Stimulated activated naive B cell treated with anti-CD40 and anti-IgM and Interleukin-4, amounts not matched to agents 10 μg/mL and 1 μg/mL and 100 μg/mL, for 72 hours (primary cell): ENCODE measurements at places on chromosomes 4 and X.

DNA sequence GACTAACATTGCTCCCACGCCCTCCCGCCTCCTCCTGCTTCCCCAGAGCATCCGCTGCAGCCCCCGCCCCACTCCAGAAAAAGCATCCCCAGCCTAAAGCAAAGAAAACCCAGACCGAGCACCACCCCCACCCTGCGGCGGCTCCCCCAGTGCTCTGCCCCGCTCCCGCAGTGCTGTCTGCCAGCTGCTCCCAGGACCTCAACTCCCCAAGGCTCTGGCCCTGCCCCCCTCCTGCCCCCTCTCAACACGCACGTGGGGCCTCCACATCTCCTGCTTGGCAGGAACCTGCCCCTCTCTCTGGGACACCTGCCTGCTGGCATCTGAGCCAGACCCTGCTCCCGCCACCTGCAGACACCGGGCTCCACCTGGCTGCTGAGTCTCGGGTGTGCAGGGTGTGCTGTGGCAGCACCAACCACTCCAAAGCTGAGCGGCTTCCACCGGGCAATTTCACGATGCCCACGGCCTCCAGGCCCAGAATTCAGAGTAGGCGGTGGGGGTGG, 79.4 kb downstream of the FAM53A start:
- no peak for DNase-seq

DNA sequence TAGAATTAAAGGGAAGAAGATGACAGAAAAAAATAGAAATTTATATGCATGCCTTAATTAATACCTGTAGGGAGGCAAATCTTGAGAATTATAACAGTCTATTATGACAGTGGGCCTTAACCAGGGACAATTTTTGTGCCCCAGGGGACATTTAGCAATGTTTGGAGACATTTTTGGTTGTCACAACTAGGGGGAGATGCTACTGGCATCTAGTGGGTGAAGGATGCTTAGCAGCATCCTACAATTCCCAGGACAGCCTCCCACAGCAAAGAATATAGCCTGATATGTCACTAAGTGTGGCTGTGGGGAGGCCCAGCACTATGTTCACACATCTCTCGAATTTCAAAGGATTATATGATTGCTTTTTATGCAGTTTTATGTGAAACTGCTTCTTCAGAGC, 10.5 kb downstream of the GPR82 start:
- DNase-seq: peak; percentile 49

DNA sequence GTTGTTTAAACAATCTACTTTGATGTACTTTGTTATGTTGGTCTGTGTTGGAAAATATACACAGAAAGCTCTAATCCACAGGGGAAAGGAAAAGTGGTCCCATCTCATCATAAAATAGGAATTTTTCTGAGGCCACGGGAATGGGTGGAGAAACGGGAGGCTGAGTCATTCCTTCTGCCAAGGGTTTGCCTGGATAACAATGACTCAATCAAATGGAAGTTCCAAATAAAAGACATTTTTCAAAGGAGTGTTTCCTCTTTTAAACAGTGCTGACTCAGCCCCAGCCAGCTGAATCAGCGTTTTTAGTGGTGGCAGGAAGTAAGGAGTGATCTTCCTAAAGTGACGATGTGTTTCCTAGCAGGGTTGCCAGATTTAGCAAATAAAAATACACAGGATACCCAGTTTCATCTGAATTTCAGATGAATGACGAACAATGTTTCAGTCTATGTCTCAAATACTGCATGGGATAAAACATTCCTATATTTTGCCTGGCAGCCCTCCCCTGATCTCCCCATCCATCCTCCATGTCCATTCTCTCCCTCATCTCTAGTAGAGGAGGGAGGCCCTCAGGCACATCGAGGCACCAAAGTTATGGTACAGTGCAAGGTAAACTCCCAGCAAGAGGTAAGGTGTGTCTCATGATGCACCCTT, 345.4 kb upstream of the GATB start:
- DNase-seq: no peak

GRCh38 chr4:185134307-185134869, 8.7 kb upstream of the SLC25A4 start:
- no peak for DNase-seq

GRCh38 chr4:72489267-72489666, 79.8 kb downstream of the ADAMTS3 start:
- DNase-seq: no peak

DNA sequence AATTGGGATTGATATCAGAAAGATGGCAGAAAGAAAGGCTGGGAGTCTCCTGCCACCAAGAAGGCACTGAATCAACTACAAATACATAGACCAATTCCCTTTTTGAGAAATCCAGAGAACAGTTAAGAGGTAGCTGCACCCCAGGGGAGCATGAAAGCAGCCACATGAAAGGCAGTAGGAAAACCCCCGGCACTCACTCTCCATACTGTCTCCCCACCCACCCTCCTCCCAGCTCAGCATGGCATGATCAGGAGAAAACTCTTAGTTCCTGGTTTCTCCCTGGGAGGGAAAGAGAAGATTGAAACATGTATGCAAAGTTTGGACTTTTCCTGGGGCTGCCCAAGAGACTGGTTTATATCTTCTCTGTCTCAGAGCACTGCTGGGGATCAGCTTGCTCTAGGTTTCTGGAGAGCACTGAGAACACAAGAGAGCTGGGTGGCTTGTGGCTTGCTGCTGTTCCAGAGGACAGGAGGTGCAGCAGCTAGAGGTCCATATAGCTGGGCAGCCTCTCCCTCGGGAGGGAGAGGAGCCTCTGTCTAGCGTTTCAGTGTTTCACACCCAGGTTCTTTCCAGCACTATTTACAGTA, 305.7 kb downstream of the PDGFC start:
- no peak for DNase-seq

GRCh38 chr4:244471-244870, 60.8 kb downstream of the ZNF732 start:
- DNase-seq: peak; percentile 41

DNA sequence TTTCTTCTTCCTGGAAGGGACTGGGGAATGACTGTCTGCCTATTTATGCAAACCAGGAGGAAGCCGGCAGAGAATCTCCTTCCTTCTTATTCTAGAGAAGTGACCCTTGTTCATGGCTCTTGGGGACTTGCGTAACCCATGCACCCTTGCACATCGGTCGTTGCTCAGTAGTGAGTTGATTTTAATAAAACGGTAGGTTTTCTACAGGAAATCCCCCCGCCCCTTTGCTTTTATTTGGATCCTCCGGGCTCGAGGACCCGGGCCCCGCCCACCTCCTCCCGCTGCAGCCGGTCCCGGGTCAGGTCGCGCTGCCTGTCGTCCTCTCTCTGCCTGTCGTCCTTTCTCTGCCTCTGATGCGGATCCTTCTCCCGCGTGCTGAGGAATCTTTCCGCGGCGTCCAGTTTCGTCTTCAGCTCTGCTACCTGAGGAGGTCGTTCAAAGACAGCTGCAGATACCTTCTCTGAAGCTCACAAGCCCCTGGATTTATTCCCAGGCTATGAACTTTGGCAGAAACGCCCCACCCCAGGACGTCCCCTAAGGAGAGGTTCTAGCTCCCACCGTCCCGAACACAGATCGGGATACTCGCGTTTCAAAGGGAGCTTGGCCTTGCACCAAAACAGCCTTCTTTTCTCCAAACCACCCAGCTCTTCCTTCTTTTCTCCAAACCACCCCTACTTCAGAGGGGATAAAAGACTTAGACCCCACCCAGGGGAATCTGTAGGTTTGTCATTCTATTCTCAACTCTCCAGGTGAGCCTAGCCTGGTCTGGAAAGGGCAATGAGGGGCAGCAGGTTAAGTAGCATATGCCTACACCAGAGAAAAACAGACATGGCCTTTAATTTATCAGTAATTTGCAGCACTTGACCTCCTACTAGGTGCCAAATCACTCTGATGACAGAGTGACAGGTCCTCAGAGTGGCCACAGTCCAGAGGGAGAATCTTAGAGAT, 7.0 kb downstream of the TNIP3 start:
- DNase-seq: no peak

DNA sequence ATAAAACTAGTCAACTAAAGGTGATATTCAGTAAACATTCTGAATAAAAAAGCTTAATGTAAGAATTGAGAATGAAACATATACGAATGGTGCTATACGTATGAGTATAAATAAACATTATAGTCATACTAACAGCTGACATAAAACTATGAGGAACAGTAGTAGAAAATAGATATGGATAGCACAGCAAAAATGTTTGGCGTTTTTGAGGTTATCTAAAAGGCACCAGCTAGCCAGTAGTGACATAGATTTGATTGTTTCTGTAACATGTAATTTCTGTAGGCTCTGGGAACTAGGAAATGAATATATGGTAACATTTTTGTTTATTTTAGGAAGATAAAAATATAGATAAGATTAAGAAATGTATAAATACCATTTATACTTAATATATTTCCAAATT, 69.3 kb downstream of the SNX25 start:
- no peak for DNase-seq

- no peak for DNase-seq
These were observed 1559.6 kb upstream of the IGFBP7 start for GRCh38 chr4:58669783-58670182.

- no peak for DNase-seq
These were observed 11.7 kb upstream of the PTTG2 start for GRCh38 chr4:37948542-37948941.

DNA sequence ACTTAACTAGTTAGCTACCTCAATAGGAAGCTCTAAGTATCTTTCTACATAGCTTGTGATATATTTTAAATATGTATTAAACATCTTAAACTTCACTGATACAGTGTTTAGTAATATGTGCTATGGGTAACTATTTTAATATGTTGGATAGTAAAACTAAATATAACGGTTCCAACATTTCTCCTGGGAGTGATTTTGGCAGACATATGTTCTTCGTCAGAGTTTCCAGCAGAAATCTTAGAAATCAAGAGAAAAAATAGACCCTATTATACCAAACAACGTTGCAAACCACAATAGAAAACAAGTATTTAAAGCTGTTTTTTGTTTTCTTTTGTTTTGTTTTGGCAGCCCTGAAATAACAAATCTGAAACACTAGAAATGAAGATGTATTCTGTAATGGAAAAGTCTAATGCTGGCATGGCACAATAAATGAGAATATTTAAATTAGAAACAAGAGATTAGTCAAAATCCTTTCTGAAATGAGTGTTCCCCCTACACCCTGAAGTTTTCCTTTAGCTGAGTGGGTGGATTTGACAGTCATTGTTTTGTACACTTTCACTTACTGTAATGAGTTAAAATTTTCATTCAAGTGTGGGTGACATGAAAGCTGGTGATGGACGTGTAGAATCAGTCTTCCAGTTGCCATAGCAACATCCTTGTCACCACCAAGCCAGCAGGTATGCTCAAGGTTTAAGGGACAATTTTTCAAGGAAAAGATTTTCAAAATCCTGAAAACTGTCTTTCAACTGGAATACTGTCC, 233.5 kb downstream of the SCFD2 start:
- DNase-seq: no peak

GRCh38 chrX:39580043-39580442, 517.7 kb downstream of the BCOR start:
- DNase-seq: no peak

DNA sequence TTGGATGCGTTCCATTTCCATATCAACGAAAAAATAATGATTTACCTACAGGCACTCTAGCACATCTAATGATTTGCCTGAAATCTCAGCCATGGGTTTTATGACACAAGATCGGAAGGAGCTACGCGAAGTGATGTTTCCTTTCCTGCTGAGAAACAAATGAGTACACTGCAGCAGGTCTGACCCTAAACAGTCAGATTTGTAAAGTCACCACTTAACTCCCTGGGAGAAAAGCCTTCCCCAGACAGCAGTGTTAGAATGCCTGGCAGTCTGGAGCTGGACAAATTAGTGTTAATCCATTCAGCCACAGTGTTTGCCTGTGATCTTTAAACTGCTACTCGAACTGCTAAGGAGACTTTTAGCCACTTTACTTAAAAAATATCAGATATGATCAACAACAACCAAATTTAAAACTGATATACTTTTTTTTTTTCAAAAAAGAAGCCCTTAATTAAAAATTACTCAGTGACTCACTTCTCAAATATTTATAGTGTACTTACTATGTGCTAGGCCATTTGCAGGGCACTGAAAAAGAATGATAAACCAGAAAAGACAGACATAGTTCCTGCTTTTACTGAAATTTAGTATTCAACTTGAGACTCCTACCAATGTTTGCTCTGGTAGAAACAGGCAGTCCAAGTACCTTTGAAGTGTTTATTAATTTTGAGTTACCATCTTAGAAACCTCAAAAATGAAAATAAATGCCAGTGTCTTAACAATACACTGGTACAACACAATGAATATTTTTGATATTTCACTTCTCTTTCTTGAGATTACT, 104.5 kb downstream of the SHISA3 start:
- no peak for DNase-seq

- no peak for DNase-seq
These were observed 27.8 kb downstream of the FRYL start for GRCh38 chr4:48752246-48752645.

GRCh38 chrX:44082829-44083228, 109.6 kb upstream of the NDP start:
- no peak for DNase-seq

DNA sequence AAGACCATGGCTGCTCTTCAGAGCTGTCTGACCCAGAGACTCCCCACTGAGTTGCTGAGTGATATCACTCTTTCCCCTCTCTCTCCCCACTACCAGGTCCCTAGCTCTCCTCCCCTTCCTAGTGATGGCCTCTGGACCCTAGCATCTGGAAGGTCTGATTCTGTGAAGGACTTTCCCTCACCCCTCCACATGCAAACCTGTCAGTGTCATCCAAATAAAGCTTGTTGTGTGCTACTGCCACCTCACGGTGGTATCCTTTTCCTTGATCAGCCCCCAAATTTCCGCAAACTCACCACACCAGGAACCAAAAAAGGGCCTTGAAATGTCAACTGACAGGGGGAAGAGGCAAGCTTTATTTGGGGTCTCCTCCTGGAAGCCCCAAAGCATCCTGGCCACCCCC, 500.2 kb downstream of the IDS start:
- DNase-seq: no peak
